Activated naive CD8-positive, alpha-beta T cell treated with anti-CD3 and anti-CD28 coated beads, Interleukin-2, amount 10 ng/mL, durations not matched to agents 7 days and 5 days (primary cell): ENCODE measurements at places on chromosomes 16 and 17. TPM values are rescaled to one million over a fixed set of nuclear protein-coding genes. Genes with fewer than 3 reads are reported as not detected.

The DNAH2 gene
- total RNA-seq: not detected

The SLC25A11 gene
- total RNA-seq: 78.1 TPM

The GPR142 gene
- not detected for total RNA-seq

The CCDC200 gene
- total RNA-seq: 0.45 TPM

The C17orf107 gene
- 1.9 TPM for total RNA-seq

The CCL16 gene
- total RNA-seq: not detected

The C1QTNF1 gene
- total RNA-seq: not detected

The TRPV3 gene
- 0.69 TPM for total RNA-seq

The ARSG gene
- total RNA-seq: 10.4 TPM

The IL32 gene
- total RNA-seq: 2,319 TPM

The CYGB gene
- total RNA-seq: not detected

The ZG16 gene
- not detected for total RNA-seq

The NXPH3 gene
- not detected for total RNA-seq

The OR1F1 gene
- total RNA-seq: not detected

The GPR139 gene
- not detected for total RNA-seq

The FBXW10B gene
- total RNA-seq: 0.94 TPM

The KRT28 gene
- total RNA-seq: not detected
